LHCN-M2 (cell line): ENCODE measurements at places on chromosomes 7 and 10. TPM values are rescaled to one million over a fixed set of nuclear protein-coding genes. Genes with fewer than 3 reads are reported as not detected.

Gene MYL7
- total RNA-seq = not detected in 2 replicates

Gene SHTN1
- 2.7 and 3.7 TPM in 2 replicates for total RNA-seq

GRCh38 chr7:34564091-34564490 is 93.9 kb upstream of the NPSR1 start:
- no peak for DNase-seq

GRCh38 chr10:10293481-10293951 is 724.2 kb upstream of the CELF2 start:
- no peak for DNase-seq

- DNase-seq = no peak
Observed at GRCh38 chr7:87127019-87127418, 25.2 kb upstream of the DMTF1 start.

DNA sequence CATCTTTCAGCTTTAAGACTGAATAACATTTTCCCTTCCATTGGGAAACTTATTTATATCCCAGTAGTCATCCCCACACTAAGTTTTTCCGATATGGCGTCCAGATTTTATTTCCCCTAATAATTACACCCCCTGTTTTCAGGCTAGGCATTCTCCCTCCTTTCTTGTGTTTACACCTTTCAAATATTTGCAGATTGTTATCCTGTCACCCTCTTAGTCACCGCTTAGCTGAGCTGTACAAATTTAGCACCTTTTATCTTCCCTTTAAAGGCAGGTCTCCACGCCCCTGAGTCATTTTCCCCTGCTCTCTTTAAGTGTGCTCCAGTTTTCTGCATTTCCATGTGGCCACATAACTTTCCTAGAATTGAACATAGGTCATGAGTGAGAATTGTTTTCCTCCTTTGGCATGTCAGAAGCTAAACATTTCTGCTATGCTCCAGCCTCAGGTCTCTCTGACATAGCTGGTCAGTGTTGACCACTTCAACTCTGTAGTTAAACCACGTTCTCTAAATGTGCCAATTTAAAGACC is 47.4 kb downstream of the LRRC4 start:
- DNase-seq = no peak

DNA sequence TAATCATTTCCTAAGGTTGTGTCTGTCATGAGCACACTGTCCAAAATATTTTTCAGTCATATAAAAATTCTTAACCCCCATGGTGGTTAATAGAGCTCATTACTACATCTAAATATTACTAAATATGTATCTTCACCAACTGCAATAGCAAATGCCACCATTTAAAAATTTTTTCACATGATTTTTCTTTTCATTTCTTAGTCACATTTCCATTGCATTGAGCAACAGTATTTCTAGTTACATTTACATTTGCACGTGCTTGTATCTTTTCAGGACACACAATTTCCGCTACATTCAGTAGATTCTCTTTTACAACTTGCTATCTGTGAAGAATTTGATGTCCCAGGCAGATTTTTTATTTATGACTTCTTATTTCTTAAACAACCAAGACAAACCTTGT is 5.2 kb upstream of the TAS2R40 start:
- DNase-seq = no peak

GRCh38 chr10:46220872-46221538 is 65.8 kb upstream of the ANTXRL start:
- no peak for DNase-seq

- no peak for DNase-seq
Observed at GRCh38 chr7:4817178-4817901, 41.9 kb downstream of the AP5Z1 start.
